ENCODE measurements at places on chromosomes 4 and X.

DNA sequence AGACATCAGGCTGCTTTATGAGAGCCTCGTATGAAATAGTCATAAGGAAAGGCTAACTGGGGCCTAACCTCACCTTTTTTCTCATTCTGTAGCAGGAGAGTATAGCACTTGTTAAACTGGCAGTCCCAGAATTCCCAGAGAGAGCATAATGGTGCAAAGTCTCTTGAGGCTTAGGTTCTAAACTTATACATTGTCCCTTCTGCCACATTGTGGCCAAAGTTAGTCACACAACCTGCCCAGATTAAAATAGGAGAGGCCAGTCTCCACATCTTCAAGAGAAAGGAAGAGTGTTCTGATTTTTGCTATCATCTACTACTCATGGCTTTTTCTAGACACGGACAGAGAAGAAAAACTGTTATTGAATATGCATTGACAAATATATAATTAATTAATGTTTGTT lies 1588.9 kb upstream of the PCDH7 start:
- DNase-seq, result no peak

GRCh38 chr4:156154978-156155377 lies 201.3 kb upstream of the CTSO start:
- no peak for DNase-seq

- no peak for DNase-seq
Measured at GRCh38 chr4:56235725-56236124, 151.6 kb downstream of the AASDH start.

DNA sequence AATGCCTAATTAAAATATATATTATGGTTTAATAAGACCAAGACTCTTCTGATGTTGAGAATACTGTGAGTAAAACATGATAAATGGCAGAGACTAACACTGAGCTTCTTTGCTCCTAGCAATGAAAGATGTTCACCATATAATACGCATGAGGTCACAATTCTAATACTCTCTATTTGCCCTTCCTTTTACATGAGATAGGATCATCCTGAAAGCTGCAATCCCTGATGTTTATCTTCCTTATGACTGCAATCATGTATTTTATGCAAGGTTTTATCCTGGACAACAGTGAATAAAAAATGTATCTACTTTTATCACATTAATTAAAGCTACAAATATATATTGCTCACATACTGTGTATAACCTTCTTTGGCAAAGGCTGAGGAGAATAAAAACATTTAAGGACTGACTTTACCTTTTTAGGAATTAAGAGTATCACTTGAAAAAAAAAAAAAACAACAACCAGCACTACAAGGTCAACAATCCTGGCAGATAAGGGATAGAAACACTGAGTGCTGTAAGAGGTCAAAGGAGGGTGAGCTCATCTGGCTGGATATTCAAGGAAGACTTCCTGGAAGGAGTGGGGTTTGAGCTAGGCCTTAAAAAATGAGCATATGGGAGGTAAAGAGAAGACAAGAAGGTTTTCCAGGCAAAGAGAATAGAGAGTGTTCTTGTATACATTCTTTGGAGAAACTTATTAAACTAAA lies 99.9 kb downstream of the AREG start:
- DNase-seq, result no peak
